ENCODE measurements at places on chromosomes 2 and 18.

DNA sequence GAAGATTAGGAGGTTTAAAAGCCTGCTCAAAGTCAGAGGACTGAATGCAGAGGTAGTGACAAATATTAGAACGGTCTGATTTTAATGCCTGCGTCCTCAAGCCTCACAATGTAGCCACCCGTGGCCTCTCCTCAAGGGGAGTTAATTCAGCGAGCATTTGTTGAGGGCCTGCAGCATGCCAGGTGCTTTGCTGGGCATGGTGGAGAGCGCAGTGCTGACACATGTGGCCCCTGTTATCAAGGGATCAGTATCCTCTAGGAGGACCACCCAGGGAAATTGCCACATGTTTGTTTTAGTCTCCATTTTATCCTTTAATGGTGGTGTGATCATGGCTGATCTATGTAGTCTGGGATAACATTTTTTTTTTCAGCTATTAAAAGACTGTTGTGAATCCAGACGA, 19.2 kb downstream of the PMAIP1 start:
- DNase-seq, result no peak

GRCh38 chr2:10572701-10573100, 117.1 kb downstream of the NOL10 start:
- DNase-seq, result no peak

DNA sequence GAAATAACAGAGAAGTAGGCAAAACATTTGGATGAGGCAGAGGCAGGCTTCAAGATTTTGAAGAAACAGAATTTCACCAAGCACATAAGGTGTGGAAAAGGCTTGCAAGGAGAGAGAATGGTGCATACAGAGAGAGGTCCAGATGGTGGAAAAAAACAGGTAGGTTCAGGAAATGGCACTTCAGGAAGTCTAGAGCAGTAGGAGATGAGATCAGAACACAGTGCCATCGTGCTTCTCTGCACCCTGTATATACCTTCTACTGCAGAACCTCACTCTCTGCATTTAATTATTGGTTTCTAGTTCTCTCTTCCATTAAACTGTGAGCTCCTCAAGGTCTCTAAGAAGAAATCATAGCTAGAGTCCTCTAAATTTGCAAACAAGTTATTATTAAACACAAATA, 2.4 kb downstream of the PAIP2B start:
- no peak for DNase-seq

DNA sequence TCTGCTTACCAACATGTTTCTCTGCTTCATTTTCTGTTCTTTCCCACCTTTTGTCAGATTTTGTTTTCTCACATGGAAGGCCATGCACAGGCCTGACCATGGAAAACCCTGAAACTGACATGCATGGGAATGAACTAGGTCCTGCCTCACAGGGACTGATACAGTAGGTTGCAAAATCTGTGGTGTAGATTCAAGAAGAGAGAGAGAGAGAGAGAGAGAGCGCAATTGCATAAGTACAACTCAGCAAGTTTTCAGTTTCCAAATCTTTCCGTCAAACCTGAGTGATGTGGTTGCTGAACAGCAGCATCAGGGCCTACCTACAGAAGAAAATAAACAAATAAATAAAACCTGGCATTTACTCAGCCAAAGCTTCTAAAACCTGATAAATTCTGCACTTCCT, 87.5 kb upstream of the RNF152 start:
- DNase-seq, result no peak

GRCh38 chr2:121340926-121341325, 55.9 kb upstream of the TFCP2L1 start:
- DNase-seq, result no peak

- DNase-seq, result no peak
These were observed 33.3 kb downstream of the CCDC85A start for GRCh38 chr2:56217106-56217505.

- no peak for DNase-seq
These were observed 41.5 kb upstream of the CAB39 start for GRCh38 chr2:230671117-230671516.

- DNase-seq, result no peak
These were observed 34.1 kb upstream of the OLA1 start for GRCh38 chr2:174282441-174282840.

DNA sequence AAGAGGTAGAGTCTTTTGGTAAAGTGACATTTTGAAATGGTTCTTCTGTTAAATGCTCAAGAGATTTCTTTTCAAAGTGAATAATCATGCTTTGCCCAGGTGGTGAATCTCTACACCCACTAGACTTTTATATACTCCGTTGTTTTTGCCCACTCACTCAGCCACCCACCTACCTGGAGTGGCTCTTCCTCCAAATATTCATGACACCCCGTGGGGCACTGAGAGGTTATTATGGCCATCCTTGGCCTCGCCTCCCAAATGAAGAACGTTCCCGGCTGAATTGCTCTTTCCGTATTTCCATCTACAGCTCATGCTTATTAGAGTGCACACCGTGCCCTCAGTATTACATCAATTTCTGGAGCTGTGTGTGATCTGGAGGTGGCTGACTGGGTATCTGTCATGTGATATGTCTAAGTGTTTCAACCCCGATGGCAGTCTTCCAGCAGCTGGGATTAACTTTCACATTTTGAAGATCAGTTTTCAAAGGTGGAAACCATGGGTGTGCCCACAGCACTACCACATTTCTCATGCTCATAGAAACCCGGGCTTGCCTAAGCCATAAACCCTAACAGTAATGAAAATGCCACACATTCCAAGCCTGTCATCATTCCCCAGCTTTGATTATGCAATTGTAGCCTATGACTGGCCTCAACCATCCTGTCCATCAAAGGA, 406.6 kb upstream of the MMADHC start:
- DNase-seq, result no peak

- DNase-seq, result no peak
These were observed 232.0 kb upstream of the PARD3B start for GRCh38 chr2:204313256-204313655.

GRCh38 chr2:72144632-72145288, 2.9 kb downstream of the CYP26B1 start:
- no peak for DNase-seq

GRCh38 chr2:186426153-186427016, 59.7 kb upstream of the ZC3H15 start:
- DNase-seq, result no peak

DNA sequence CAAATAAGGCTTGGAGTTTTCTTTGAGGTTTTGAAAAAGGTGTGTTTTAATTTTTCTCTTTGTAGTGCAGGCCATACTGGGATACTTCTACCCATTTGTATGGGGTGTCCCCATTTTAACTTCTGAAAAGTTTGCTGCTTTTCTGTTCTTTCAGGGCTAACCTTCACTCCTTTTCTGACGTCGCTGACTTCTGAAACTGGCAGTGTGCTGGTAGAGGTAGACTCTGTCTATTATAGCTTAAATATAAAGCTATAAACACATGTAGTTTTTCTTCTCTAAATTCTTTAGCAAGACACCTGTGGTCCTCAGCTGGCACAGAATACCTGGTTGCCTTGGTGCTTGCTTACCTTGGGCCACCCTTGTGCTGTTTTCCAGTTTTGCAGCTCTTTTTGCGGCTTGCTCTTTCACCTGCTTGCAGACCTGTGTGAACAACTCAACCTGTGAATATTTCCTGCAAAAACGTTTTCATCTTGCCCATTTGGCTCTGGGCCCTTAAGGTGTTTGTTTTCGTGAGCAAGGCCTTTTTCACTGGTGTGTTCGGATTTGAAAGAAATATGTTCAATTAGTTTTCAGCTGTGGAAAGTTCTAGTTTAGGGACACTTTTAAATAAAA, 42.2 kb downstream of the PHLPP1 start:
- no peak for DNase-seq

- DNase-seq, result no peak
These were observed 64.8 kb downstream of the IKZF2 start for GRCh38 chr2:213086571-213086970.

- DNase-seq, result no peak
These were observed 189.6 kb upstream of the SP5 start for GRCh38 chr2:170525566-170525900.

DNA sequence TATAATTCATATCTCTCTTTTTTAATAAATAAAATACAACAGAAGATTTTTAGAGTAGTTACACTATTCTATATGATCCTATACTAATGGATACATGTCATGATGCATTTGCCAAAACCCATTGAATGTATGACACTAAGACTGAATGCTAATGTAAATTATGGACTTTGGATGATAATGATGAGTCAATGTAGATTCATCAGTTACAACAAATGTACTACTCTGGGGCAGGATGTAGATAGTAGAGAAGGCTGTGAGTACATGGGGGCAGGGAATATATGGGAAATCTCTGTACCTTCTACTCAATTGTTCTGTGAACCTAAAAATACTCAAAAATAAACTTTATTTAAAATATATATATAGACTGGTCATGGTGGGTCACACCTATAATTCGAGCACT, 45.6 kb upstream of the NEDD4L start:
- no peak for DNase-seq

DNA sequence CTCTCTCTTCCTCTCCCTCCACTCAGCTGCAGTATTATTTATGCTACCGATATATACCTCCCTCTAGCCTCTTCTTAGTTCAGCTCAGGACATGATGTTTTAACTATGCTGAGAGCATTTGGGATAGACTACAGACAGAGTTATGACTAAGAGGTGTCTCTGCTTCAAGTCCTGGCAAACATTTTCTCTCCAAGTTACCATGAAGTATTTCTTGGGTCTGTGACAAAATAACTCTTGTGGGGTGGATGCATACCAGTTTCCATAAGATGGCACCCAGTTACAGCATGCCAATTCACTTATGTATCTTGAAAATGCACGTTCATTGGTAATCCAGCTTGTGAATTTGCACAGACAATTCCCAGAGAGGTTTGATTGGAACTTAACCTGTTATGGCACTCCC, 737.6 kb downstream of the SLC4A3 start:
- DNase-seq, result no peak

GRCh38 chr18:35835833-35836232, 136.6 kb upstream of the RMP24 start:
- DNase-seq, result no peak

DNA sequence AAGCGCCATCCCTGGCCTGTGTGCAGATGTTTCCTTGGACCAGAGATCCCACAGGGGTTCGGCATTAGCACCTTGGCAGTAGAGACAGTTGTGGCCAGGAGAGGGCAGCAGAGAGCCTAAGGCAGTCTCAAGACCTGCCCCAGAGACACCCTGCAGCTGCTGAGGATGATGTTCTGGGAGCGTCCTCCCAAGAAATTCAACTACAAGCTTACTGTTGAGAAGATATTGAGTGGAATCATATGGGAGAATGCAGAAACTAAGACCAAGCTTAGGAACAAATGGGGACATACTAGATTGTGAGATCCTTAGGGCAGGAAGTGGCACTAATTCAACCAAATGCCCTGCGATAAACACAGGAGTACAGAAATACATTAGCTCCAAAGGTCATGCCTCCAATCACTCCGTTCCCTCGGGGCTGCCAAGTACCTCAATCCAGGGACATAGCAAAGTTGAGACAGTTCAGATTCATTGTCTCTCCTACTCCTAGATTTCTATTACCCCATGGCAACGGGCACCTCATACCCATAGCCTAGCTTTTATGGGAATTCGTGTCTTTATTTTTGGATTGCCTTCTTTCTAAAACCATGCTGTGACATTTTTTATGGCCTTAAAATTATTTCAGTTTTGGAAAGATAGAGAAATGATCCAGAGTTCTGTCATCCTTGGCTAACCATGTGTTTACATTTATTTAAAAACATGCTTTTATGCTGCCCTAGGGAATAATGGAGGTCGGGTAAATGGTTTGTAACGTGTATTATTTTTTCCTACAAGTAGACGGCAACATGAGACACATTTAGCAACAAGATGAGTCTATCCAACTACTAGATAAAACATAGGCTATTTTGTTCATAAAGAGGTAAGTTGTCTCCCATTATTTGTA, 2.2 kb upstream of the ERMN start:
- DNase-seq, result peak; percentile 80

GRCh38 chr18:48706731-48707130, 167.9 kb downstream of the CTIF start:
- no peak for DNase-seq

- DNase-seq, result no peak
These were observed 41.7 kb downstream of the ATOH8 start for GRCh38 chr2:85795331-85796045.

DNA sequence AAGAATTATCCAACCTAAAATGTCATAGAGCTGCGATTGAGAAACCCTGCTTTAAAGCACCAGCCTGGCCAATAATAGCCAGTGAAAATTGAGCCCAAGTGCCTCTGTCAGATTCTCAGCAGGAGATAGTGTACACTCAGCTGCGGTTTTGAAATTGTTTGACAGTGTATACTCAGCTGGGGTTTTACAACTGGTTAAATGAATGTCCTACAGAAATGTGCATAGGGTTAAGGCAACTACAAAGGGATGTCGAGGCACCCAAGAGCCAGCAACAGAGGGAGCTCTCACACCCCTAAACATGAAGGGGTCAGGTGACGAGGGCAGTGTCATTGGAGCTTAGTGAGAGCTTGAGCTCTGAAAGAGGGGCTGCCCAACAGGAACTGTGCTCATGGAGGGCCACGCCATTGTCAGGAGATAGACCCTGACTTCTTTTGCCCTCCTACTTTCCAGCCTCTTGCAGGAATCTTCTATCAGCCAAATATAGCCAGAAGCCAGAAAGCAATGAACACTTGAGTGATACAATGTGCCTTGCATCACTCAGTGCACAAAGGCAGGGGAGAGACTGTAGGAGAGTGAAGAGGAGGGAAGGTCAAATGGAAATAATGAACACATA, 15.1 kb downstream of the ACTG2 start:
- no peak for DNase-seq

DNA sequence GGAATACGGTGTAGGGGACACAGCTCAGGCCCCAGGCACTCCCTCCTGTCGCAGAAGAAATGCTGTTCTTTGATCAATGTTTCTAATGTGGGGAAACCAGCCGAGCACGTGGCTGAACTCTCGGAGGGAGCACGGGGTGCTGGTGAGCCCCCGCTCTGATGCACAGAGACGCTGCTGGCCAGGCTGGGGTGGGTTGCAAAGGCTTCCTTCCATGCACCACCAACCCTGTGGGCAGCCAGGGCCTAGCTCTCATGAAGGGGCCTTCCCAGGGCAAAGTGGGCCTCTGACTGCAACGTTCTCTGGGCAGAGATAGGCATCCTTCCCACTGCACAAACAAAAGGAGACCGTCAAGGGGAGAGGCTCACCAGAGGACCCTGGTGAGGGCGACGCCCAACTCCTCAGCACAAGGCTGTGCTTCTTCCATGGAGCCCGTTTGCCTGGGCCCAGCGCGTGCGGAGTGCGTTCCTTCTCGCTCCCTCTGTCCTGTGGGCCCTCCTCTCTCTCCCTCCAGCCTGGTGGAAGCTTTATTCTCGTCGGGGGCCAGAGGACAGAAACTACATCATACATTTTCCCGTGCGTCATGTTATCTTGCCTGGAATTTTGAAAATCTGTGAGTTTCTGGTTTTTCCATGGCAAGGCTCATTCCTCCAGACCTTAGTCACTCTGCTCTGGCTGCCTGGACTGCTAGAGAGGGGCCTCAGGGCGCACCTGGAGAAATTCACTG, 61.1 kb upstream of the SP3 start:
- DNase-seq, result no peak

GRCh38 chr2:96408616-96409015, 73.0 kb downstream of the NCAPH start:
- no peak for DNase-seq

Measured in stimulated activated CD4-positive, alpha-beta T cell treated with anti-CD3 and anti-CD28 coated beads, TNF-alpha, amount 100 ng/mL, for 24 hours (primary cell).